Dermis lymphatic vessel endothelial cell (primary cell): ENCODE measurements at places on chromosomes 1 and 21. TPM values are rescaled to one million over a fixed set of nuclear protein-coding genes. Genes with fewer than 3 reads are reported as not detected.

Gene WNT9A
- total RNA-seq = 0.26 and 0.33 TPM in 2 replicates

Gene EIF2D
- total RNA-seq = 43.3 and 47.2 TPM in 2 replicates

Gene ANGPTL3
- total RNA-seq = not detected in 2 replicates

Gene SPATA45
- total RNA-seq = 0.17 TPM in 1 of 2 replicates, not detected in the other

Gene FCRL2
- not detected in 2 replicates for total RNA-seq

Gene C1QC
- total RNA-seq = not detected in 2 replicates

Gene MEGF6
- 84.1 and 129 TPM in 2 replicates for total RNA-seq

Gene FCAMR
- total RNA-seq = not detected in 2 replicates

Gene KRTAP19-3
- total RNA-seq = not detected in 2 replicates

Gene ECM1
- total RNA-seq = 0.09 and 0.11 TPM in 2 replicates

Gene MYCL
- total RNA-seq = 0.22 and 0.26 TPM in 2 replicates

Gene TSTD1
- total RNA-seq = 9.1 and 15.4 TPM in 2 replicates

Gene MARK1
- total RNA-seq = 1.1 and 4.1 TPM in 2 replicates

Gene C8A
- not detected in 2 replicates for total RNA-seq

Gene SLC26A9
- not detected in 2 replicates for total RNA-seq

Gene C21orf91
- total RNA-seq = 10.6 and 15.0 TPM in 2 replicates

Gene CLEC20A
- total RNA-seq = 0.17 TPM in 1 of 2 replicates, not detected in the other

Gene DVL1
- 31.0 and 35.3 TPM in 2 replicates for total RNA-seq

Gene GJB3
- total RNA-seq = under 0.01 and 0.09 TPM in 2 replicates

Gene LAPTM5
- 34.4 and 54.1 TPM in 2 replicates for total RNA-seq

Gene MLLT11
- total RNA-seq = 0.43 and 0.52 TPM in 2 replicates

Gene ZBTB8A
- 9.0 and 11.5 TPM in 2 replicates for total RNA-seq

Gene CLCNKA
- not detected in 2 replicates for total RNA-seq

Gene LCE1A
- not detected in 2 replicates for total RNA-seq

Gene IFI44
- 7.6 and 37.0 TPM in 2 replicates for total RNA-seq

Gene TMPRSS3
- not detected in 2 replicates for total RNA-seq

Gene CSF3R
- total RNA-seq = not detected in 2 replicates

Gene USP16
- 24.8 and 29.7 TPM in 2 replicates for total RNA-seq

Gene PGLYRP4
- total RNA-seq = not detected in 2 replicates

Gene CXADR
- 39.4 and 71.3 TPM in 2 replicates for total RNA-seq

Gene KCND3
- total RNA-seq = 0.09 and 1.3 TPM in 2 replicates

Gene GSTM2
- 1.2 and 1.7 TPM in 2 replicates for total RNA-seq

Gene FLG2
- total RNA-seq = not detected in 2 replicates

Gene USP33
- 98.8 and 115 TPM in 2 replicates for total RNA-seq

Gene TNNI3K
- total RNA-seq = 0.09 and 0.33 TPM in 2 replicates

Gene UQCRHL
- total RNA-seq = 4.8 and 6.6 TPM in 2 replicates

Gene NOC2L
- 51.8 and 58.1 TPM in 2 replicates for total RNA-seq

Gene KIRREL1
- total RNA-seq = 17.7 and 18.7 TPM in 2 replicates

Gene SLFNL1
- 0.17 and 0.22 TPM in 2 replicates for total RNA-seq
